Stimulated activated CD4-positive, alpha-beta T cell treated with anti-CD3 and anti-CD28 coated beads, TNF-alpha, amount 100 ng/mL, for 48 hours (primary cell): ENCODE measurements at places on chromosomes 5 and 9.

- DNase-seq = no peak
These were observed 487.5 kb upstream of the SGCD start for GRCh38 chr5:155839251-155840037.

DNA sequence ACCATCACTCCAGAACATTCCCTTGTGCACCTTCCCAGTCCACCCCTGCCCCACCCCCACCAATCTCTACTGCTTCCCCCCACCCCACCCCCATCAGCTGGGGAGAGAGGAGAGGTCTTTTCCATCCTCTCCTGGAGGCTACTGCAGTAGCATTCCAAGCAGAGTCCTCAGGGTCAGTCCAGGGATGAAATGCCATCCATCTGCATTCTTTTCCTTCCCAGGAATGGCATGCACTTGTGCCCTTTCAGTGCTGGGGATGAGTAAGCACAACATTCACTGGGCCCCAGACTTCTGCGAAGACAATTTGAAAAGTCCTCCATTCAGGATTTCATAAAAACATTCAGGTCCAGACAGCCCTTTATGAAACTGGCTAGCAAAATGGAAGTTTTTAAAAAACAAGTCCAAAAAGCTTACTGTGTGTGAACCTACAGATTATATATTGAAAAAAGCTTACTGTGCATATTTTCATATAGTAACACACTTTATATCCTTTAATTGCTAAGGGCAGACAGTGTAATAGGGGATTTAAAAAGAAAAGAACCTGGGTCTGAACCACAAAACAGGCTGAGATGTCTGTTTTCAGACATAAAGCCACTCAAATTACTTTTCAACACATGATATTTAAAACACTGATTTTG lies 50.0 kb upstream of the GOLPH3 start:
- no peak for DNase-seq

- no peak for DNase-seq
These were observed 134.7 kb downstream of the DRD1 start for GRCh38 chr5:175309218-175309810.

DNA sequence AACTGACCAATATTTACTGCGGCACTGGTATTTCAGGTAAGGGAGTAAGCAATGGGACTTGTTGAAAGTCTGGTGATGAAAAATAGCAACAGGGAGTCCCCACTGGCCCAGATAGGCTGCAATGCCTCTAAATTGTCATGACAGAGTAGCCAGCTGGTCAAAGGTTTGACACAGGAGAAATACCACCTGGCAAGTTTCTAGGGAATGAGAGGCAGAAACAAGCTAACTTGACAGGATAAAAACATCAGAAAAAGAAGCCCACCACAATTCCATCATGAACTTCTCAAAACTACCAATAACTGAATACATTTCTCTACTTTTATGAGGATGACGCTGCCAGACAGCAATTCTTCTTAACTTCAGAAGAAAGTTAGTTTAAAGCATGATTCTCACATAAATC lies 99.8 kb downstream of the STRBP start:
- DNase-seq = no peak

DNA sequence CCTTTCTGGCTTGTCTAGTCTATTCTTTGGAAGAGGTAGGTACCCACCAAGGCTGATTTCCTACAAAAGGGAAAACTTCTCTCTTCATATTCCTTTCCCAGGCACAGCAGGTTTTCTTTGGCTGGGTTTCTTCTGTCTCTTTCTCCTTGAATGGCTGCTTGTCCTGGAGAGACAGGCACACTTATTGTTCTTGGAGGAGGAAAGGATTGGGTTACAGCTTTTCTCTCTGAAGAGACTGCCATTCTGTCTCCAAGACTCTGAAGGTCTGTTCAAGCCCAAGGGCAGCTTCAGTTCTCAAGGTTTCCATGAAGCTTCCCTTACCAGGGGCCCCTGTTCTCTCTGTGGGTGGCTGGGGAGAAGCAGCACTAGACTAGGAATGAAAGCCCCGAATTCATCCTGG lies 33.9 kb downstream of the ACTBL2 start:
- no peak for DNase-seq

DNA sequence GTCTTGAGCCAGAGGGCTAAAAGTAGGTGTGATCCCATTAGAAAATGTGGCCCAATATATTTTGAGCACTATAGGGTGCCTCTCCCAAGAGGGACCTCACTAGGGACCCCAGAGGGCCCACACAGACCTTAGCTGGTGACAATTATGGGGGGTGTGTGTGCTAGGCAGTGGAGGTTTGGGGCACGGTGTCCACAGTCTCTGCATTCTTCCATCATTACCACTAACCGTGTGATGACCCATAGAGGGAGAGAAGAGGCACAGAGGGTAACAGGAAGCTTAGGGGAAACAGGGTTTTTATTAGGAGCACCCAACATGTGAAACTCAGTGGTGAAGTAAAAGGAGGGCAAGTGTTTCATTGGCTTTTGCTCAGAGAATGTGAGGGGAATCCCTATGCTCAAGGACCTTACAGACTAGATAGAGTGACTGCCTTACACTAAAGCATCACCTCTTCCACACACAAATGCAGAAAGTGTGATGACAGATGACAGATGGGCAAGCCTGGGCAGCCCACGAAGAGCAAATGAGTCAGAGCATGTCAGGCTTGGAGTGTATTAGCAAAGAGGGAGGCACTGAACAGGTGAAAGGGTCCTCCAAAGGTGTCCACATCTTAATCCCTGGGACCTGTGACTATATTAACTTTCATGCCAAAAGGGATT lies 2.5 kb upstream of the ACTL7A start:
- no peak for DNase-seq

DNA sequence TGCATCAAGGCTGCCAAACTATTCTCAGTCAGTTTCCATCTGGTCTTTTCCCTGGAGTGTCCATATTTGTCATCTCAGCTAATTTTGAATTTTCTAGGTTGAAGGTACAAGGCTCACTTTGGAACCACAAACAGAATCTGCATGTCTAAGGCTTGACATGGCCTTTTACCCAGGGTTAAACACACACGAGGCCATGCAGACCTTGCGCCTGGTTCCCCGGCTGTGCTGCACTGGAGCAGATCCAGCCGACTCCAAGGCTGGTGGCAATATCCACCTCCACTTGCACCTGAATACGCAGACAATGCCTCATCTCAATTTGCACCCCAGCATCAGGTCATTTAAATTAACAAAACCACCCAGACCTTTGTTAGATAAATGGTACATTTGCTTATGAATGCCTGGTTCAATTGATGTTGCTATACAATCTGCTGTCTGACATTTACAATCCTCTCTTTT lies 276.2 kb downstream of the HSPA4 start:
- DNase-seq = no peak
